Myocyte (in vitro differentiated cells): ENCODE measurements at places on chromosomes 7 and 10. TPM values are rescaled to one million over a fixed set of nuclear protein-coding genes. Genes with fewer than 3 reads are reported as not detected.
A peak's percentile ranks its signal among the peaks of the same experiment; 100 is the strongest.

DNA sequence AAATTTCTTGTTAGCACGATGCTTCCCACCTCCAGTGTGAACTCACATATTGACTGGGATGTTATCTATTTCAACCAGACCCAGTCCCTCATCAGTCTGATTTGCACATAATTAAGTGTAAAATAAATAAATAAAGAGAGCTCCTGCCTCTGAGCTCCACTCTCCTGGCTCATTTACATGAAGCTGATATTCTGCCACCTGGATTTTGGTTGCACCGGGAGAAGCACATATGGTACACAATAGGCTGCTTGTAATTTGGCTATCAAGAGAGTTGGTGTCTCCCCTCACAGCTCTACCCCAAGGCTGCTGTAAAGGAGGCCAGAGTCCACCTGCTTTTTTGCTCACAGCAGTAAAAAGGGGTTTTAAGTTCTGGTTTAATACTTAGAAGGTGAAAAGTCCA, 610.5 kb downstream of the KCNMA1 start:
- DNase-seq: no peak

The NPC1L1 gene
- not detected in 2 replicates for total RNA-seq

DNA sequence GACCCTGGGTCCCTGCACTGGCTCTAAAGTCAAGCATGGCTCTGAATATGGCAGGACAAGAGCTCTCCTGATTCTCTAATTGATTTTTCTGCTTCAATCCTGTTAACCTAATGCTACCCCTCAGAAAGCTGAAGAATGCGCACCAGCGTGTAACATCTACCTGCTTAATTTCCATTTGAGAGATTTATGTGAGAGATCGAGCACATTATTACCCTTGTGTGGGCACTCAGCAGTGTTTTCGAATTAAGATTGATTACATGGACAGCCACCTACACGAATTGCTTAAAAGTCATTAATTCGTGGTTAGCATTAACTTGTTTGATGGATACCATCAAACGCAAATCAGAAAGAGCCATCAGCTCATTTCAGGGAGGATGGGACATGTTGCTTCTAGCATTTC, 88.7 kb upstream of the PLPP4 start:
- DNase-seq: no peak

- peak; percentile 100 for DNase-seq
Observed at GRCh38 chr7:124929467-124930172, at the start of gene POT1. Gene POT1, minus strand, starts transcription at chr7:124929825. Its CDS starts 32,652 bp downstream, at chr7:124897173.

The CFAP70 gene
- 1.0 and 1.8 TPM in 2 replicates for total RNA-seq

The CCL26 gene
- total RNA-seq: not detected in 2 replicates

GRCh38 chr7:75815418-75816064, 1.9 kb upstream of the CCL24 start:
- DNase-seq: peak; percentile 75

The ADRB1 gene
- total RNA-seq: 0.67 TPM in 1 of 2 replicates, not detected in the other

The GIMAP6 gene
- total RNA-seq: not detected in 2 replicates
